ENCODE measurements at places on chromosomes 16 and 17.

DNA sequence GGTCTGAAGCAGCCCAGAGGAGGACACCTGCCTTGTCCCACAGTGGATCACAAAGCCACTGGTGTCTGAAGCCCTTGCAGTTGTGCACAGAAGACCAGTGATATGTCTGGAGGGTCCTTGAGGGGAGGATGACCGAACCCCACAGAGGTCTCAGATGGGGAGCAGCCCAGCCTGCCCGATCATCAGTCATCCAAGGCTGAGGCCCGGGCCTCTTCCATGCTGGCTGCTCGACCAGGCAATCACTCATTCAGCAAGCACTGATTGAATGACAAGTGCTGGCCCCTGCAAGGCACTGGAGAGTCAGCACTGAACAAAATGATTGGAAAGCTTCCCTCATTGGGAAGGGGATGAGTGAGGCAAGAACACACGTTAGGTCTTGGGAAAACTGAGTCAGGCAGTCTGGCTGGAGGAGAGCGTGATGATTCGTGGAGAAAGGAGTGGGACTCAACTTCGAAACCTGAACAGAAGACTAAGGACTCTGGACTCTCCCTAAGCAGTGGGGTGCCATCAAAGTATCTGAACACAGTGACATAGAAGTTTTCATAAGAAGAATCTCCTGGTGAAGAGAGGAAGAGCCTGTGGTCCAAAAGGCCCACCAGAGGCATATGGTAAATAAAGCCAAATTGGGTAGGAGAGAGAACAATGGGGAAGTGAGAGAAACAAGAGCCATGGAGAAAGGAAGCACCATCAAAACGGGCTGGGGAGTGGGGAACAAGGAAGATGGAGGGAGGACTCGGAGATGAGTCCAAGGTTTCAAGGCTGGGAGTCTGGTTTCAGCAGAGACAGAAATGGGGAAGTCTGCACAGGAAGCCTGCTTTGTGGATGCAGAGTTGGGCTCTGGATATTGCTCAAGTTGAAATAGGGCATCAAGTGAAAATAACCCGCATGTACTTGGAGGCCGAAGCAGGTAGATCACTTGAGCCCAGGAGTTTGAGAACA, 10.2 kb downstream of the PIK3R5 start:
- DNase-seq = no peak

DNA sequence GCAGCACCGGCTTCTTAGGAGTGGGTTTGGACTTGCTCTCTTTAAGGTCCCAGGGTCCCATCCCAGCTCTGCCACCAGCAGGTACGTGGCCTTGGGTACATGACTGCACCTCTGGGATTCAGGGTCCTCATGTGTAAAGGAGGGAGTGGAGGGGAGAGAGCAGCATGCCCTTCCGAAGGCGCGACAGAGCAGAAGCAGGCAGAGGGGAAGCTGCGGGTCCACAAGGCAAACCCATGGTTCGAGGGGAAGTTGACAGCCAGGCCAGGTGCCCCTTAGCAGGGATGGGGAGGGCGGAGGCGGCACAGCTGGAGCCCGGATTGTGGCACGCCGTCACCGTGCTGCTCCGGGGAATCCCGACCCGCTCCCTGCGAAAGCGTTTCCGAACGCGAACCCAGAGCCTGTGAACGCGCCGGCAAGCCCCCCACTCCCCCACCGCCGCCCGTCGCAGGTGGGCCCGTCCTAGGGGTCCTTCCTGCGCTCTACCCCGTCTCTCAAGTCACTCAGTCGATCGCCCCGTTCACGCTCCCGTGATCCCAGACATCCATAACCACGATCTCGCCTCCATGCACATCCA, 4.1 kb upstream of the TBX2 start:
- DNase-seq = no peak

DNA sequence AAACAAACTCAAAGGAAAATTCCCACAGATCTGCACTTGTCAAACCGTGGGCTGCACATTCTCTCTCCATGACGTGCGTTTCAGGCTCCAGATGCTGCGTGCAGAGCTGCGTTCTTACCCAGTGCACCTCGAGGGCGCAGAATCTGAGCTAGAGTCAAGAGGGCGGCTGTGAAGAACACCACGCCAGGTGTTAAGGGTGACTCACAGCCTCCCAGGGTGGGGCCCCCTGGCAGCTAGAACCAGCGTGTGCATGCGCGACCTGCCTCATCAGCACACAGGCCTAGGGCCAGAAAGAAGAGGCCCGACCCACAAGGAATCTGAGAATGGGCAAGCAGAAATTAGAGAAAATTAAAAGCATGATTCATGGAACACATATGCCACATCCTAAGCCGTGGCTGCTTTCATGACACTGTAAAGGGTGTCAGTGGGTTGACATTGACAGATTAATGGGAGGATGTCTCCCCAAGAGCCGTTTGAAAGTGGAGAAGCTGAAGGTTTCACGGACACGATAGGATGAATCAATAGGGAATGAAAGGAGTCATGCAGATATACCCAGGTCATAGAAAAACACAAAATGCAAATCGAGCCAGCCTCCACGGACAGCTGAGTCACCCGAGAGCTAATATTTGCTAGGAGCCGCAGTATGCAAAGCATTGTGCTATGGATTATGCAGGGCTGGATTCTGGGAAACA, 29.0 kb downstream of the MARCHF10 start:
- peak; percentile 95 for DNase-seq

GRCh38 chr17:30188211-30188939, 47.1 kb downstream of the SLC6A4 start:
- no peak for DNase-seq

- no peak for DNase-seq
Measured at GRCh38 chr16:27514806-27515205, 34.9 kb downstream of the GTF3C1 start.

DNA sequence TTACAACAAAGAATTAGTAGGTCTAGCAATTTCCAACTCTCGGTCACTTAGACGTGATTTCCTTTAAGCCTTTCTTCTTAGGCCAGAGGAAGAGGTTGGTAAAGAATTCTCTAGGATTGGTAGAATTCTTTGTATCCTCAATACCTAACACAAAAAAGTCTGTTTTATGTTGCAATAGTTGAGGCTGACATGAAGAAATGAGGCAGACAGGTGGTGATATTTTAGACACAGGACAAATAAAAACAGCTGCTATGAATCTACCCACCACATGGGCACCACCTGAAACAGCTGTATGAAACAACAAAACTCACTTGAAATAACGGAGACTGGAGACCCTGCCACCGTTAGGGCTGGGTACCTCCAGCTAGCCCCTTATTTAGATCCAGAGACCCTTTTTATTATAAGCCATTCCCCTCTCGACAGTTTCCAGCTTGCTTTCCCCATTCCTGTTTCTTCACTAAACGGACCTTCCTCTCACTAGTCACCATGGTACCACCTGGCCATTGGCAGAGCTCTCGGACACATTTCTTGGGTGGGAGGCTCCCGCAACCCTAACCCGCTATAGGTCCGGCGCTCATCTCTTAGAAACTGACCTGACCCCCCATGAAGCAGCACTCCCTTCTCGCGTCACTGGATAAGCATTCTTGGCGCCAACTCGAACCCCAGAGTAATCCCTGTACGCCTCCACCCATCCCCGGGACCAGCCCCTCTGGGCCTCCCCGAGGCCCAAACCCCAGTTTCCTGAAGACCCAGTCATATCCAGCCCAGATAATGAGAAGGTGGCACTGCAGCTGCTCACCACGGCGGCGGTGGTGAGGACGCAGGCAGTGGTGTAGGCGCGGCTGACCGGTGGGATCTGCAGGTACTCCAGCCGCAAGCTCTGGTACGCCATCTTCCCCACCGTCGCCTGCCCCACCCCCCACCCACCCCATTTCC, at the start of gene DERL2:
TSS of gene DERL2 (minus strand) at position 909 of the 936 bp plus-strand sequence. CDS start at position 892, 17 bp downstream.
- peak; percentile 63 for DNase-seq

- DNase-seq = no peak
Measured at GRCh38 chr17:8718001-8718563, 26.6 kb downstream of the CCDC42 start.

GRCh38 chr16:49276646-49277385, 4.8 kb downstream of the CBLN1 start:
- DNase-seq = no peak

DNA sequence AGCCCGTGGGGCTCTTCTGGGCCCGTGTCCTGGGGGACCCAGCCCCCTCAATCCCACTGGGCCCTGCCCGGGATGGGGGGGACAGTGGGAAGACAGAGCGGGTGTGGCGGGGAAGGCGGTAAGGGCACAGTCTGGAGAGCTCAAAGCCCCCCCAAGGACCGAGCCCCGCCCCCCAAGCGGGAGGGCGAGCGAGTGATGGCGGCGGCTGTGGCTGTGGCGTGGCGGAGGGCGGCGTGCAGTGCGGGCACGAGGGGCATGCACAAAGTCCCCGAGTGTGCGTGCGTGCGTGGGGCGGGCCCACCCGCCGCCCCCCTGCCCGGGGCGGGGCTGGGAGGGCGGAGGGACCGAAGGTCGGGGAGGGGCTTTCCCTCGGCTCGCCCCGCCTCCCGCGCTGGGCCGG, 3.6 kb upstream of the WDR24 start:
- DNase-seq = no peak

DNA sequence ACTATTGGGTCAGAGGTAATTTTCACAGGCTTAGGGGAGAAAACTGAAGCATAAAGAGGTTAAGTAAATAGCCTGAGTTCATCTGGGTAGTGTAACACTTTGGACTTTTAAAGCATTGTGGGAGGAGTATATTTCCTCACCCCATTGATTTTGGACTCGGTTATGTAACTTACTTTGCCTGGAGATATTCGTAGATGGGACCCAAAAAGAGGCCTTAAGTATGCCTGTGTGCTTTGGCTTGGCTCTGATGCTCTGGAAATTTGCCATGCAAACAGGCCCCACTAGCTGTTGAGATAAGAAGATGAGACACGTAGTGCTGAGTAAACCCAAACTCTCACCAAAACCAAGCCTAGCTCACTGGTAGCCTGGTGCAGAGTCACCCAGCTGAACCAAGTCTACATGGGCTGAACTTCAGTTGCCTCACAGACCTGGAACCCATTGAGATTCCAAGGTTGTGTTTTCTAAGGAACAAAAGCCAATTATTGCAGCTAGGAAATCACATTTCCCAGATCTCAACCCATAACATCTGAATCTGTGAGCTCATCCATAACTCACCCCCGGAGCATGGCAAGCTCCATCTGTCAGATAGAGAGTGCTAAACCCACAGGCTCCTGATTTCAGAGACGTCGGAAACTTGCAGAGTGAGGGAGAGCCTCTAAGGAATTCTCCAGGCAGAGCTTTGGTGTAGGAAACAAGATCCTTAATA, 536.0 kb upstream of the C16orf82 start:
- no peak for DNase-seq

DNA sequence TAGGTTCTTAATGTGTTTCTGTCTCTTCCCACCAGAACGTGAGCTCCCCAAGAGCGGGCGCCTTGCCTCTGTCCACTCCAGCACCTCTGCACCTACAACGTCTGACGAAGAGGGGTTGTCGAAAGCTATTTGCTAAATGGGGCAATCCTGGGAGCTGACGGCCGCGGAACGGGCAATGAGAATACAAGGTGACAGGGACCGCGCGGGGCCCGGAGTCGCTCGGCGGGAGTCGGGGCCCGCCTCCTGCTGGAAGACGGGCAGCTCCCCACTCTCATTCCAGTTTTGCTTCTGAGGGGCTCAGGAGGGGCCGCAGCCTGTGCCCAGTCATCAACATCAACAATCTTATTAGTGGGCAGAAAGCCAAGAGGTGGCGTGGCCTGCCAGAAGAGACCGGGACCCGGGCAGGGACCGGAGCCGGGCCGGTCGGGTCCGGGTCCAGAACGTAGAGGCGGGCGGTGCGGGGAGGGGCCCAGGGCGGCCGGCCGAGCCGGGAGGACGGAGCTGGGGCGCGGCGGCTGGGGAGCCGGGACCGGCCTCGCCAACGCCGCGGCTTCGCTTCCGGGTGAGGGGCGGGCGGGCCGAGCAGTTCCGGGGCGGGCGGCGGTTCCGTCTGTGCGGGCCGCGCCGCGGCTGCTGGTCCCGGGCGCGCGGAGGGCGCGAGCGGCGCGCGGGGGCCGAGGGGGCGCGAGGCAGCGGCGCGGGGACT, at the start of gene MOSMO:
TSS of gene MOSMO (plus strand) at position 603 of the 706 bp plus-strand sequence. CDS start 191 bp downstream, outside the sequence.
- DNase-seq = peak; percentile 72

GRCh38 chr16:75306099-75306762, 54.8 kb upstream of the BCAR1 start:
- peak; percentile 4 for DNase-seq

DNA sequence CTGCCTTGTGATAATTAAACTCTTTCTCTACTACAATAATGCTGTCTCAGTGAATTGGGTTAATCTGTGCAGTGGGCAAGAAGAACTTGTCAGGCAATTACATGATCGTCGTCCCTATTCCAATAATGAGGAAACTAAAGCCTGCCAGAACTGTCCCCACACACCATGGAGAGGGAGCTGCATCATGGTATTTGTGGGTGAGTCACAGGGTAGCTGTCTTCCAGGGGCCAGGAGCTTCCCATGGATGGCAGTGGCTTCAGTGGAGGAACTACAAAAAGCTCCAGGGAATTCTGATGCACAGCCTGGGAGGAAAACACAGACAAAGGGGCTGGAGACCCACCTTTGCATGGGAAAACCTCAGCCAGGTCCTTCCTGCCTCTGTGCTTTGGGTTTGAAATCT, 83.3 kb upstream of the C16orf82 start:
- no peak for DNase-seq

- no peak for DNase-seq
Measured at GRCh38 chr17:29570521-29570920, 2.0 kb downstream of the TP53I13 start.

DNA sequence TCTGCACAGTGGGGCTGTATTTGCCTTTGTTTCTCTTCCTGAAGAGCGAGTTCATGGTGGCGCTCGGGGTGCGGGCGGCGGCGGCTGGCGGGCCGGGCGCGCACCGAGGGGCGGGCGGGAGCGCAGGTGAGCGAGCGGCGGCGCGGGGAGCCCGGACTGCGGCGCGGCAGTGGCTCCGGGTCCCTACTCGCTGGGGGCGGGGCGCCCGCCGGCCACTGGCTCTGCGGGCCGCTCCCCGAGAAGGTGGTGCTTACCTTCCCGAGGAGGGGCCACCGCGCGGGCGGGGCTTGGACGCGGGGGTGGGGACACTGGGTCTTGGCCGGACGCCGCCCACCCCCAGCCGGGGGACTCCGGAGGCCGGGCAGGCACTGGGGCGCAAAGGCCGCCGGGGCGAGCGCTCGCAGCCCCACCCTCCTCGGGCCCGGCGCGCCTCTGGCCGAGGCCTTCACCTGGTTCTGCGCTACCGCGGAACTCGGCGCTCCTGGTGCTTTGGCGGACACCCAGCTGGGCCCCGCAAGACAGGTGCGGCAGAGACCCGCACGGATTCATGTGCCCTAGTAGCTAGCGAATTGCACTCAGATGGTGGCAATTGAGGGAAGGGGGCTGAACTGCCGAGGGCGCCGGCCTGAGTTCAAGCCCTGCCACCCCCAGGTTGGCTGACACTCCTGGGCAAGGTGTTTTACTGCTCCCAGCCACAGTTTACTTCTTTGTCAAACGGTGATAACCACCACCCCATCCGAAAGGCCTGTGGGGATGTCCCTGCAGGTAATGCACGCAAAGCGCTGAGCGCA, at the start of gene PPL:
TSS of gene PPL (minus strand) at position 158 of the 791 bp plus-strand sequence. CDS start at position 55, 103 bp downstream.
- peak; percentile 98 for DNase-seq

- no peak for DNase-seq
Measured at GRCh38 chr16:56382459-56382858, 42.9 kb downstream of the AMFR start.

DNA sequence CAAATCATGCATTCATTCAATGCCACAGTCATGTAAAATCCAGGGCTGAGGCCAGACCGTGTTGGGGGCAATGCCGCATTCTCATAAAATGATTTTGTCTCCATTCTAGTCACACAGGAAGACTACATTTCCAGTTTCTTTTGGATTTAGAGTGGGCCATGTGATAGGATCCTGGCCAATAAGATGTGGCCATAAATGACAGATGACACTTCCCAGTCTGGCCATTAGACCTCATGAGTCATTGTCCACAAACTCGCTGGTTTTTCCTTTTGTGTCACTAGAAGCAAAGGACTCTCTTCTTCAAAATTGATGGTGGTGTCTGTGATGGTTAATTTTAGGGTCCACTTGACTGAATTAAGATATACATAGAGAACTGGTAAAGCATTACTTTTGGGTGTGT, 352.3 kb downstream of the UTP18 start:
- no peak for DNase-seq

- DNase-seq = no peak
Measured at GRCh38 chr17:41140360-41141131, at the start of gene KRTAP4-6. Gene KRTAP4-6 (minus strand): TSS chr17:41140544. CDS start chr17:41140487, 57 bp downstream.
